Suprapubic skin (tissue), 4 donors: ENCODE measurements at places on chromosomes 12 and 14.

GRCh38 chr14:100159865-100160533 is 554 bp upstream of the DEGS2 start:
- DNase-seq = no peak

DNA sequence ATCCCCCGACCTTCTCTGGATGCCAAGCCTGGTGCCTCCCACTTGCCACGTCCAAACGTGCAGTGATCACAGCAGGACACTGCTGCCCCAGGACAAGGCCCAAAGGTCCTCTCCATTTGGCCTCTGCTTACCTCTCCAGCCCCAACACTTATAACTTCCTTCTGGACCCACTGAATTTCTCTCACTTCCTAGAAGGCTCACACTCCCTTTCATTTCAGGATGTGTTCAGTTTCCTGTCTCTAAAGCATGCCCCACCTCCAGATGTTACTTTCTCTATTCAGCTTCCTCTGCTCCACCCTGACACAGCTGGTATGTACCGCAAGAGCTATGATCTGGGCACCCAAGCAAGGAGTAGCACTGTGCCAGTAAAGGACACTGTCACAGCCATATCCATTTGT is 33.0 kb downstream of the CDKL1 start:
- no peak for DNase-seq

GRCh38 chr14:23052671-23053070 is 4.6 kb downstream of the CDH24 start:
- no peak for DNase-seq

- DNase-seq = no peak
Observed at GRCh38 chr14:57290751-57291150, 22.0 kb downstream of the AP5M1 start.

GRCh38 chr14:64625386-64626232 is 75.8 kb downstream of the PPP1R36 start:
- no peak for DNase-seq

GRCh38 chr12:30932881-30933280 is 6.3 kb downstream of the TSPAN11 start:
- no peak for DNase-seq

- no peak for DNase-seq
Observed at GRCh38 chr12:11228296-11228879, 41.1 kb downstream of the PRB3 start.

DNA sequence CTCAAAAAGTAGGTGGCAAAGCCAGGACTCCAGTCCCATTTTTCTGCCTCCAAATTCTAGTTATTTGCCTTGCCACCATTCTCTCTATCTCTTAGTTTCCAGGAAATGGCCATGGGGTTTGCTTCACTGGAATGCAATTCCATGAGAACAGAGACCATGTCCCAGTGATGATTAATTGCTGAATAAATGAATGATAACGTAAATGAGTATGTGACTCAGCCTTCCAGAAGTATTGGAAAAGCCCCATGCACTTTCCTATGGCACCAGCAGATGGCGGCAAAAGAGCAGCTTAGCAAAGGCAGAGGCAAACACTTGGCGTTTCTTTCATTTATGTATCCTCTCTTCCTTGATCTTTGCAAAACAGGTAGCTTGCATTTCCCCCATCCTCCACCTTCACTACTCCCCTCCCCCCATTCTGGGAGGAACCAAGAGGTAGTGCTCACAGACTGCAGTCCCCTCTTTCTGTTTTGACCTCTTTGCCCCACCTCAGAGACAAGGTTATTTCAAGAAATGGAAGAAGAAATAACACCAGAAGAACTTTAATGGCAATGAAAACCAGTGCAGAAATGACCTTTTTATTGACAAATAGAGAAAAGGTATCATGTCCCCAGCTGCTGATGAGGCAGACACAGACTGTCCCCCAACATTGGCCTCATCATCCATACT is 21.3 kb downstream of the TBX3 start:
- DNase-seq = no peak

GRCh38 chr12:45130881-45131281 is 80.0 kb upstream of the DBX2 start:
- no peak for DNase-seq

- no peak for DNase-seq
Observed at GRCh38 chr12:15979096-15980092, 68.3 kb downstream of the DERA start.

DNA sequence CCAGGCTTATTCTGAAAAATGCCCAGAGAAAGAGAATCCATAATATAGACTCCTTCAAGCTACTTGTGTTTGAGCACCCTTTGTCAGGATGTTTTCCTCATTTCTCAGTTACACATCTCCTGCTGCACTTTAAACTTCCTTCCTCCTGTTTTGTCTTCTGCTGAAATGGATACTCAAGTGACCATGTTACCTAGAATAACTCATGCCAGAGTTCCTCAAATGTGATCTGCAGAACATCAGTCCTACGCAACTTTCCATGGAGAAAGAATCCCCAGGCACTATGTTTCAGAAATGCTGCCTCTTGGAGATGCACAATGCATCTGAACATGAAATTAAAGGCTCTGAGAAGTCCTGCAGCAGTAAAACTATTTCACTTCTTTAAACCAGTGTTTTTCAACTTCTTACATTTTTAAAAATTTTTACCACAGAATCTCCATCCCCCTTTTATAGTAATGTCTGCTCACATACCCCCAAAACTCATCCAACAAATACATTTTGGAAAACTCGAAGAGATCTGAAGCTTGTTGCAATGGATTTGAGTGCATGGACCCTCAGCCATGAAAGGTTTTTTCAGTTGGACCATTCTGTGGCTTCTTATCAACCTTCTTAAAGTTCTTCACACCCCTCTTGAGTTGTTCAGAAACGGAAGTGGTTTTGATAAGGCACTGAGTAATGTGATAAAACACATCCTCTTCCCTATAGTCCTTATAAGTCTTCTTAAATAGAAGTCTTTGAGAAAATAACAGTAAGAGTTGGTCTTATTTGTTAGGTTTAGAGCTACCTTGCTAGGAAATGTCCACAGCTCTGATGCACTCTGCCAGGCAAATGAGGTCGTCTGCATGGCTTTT is 84.5 kb upstream of the KCNA1 start:
- DNase-seq = no peak

DNA sequence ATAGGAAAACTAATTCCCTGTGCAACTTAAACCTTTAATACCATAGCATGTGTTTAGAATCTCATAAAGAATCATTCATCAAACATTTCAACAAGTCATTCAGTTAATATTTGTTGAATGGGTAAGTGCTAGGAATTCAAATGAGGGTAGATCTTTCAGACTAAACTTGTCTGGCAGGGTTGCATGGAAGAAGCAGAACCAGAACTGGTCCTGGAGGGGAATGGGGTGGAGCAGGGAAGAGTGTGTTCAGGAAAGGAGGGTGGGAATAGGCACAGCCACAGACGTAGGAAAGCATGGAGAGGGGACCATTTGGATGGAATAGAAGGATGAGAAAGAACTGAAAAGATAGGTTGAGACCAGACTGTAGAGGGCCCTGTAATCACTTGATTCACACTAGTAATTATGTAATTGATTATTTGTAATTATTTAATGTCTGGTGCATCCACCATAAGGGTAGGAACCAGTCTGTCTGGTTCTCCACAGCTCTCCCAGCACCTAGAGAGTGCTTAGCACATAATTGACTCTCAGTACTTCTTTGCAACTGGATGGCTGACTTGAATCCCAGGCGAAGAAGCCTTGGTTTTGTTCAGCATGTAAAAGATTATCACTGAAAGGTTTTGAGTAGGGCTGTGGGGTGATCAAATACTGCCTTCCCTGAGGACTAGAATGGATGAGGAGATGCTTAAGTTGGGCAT is 3.0 kb upstream of the MAP3K9 start:
- DNase-seq = no peak

- DNase-seq = no peak
Observed at GRCh38 chr12:46530373-46531056, 157.9 kb upstream of the SLC38A2 start.

DNA sequence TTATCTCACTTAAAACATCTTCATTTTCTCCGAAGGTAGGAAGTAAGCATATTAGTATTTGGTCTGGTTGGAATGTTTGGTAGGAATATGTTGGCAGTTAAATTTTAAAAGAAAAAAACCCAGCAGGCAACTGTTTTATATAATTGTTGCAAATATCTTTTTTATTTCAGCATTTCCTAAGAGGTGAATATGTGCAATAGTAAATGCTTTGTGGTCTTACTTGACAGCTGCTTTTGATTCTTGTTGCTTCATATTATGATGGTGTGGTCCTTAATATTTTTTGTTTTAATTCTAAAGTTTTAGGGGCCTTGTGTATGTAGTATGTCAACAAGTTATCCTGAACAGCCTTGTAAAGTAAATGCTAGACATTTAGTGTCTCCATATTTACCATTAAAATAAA is 6.3 kb downstream of the TRAFD1 start:
- no peak for DNase-seq

DNA sequence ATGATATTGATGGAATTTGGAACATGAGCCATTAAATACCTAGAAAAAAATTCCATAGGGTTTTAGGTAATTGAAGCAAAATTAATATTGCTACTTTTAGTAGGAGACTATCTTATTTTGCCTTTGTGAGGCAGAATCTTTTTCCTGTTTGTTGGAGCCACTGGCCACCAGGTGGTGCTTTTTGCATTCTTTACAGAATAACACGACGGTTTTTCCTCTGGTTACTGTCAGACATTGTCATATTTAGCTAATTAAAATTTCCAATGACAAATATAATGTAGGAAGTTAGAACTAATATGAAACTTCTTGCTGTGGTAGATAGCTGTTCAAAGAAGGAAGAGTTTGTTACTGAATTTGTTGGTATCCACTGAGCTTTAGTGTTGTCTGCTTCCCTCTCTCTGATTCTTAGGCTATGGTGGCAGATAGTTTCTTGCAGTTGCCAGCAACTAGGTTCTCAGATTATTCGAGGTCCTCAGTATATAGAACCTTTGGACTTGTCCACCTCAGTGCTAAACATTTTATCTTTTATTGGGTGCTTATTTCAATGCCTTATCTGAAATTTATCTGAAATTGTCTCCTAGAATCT is 25.7 kb downstream of the RAB21 start:
- DNase-seq = no peak

DNA sequence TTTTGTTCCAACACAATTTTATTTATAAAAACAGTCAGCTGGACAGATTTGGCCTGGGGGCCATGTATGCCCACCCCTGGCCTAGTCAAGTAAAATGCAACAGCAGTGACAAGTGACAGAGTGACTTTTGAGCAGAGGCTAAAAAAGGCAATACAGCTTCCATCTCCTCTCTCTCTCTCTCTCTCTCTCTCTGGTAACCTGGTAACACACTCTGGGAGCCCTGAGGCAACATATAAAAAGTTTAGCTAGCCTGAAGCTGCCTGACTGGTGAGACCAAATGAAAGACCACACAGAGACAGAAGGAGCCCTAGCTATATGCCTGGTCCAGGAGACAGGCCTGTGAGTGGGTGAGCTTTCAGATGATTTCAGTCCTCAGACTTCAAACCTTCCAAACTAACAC is 105.4 kb downstream of the DENND5B start:
- DNase-seq = no peak

- no peak for DNase-seq
Observed at GRCh38 chr12:83945871-83946270, 966.7 kb downstream of the SLC6A15 start.

- DNase-seq = no peak
Observed at GRCh38 chr14:95870772-95871171, 5.9 kb upstream of the TUNAR start.

DNA sequence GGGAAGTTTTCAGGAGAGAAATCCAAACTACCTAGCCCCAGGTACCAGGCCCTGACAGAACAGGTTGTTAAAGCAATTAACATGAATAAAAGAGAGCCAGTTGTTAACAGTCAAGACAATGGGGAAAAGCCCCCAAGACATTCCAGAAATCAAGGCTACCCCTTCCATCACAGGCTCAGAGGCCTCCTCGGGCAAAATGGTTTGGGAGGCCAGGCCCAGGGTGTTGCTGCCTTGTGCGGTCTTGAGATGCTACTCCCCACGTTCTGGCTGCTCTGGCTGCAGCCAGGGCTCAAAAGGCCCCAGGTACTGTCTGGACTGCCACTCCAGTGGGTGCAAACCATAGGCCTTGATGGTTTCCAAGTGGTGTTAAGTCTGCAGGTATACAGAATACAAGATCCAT is 7.0 kb downstream of the CRY1 start:
- no peak for DNase-seq

DNA sequence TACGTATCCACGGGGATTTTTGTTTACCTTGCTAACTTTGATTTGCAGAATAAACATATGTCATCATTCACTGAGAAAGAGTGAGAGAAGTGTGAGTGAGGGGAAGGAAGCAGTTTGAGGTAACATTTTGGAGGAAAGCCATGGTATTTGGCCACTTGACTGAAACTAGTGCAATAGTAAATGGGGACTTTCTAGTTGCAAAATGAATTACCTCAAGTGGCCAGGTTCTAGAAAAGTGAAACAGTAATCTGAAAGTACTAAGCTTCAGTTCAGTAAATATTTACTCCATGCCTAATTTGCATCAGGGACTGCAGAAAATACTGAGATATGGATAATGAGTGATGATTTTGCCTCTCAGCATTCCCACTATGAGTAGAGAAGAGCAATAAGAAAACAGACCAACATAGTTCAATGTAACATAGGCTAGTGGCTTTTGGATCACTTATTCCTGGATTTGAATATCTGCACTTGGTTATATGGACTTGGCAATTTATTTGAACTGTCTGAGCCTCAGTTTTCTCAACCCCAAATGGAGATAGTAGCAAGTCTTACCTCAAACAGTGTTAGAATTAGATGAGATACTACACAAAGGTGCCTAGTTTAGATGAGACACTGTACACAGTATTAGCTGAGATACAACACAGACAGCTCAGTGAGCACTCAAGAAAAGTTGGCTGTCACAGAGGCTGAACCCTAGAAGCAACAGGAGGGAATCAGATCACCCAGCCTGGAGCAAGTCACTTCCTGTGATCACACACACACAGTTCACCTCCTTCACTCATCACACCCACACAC is 439.1 kb downstream of the NPAS3 start:
- no peak for DNase-seq

- DNase-seq = no peak
Observed at GRCh38 chr12:77315407-77315806, 250.0 kb upstream of the E2F7 start.

- no peak for DNase-seq
Observed at GRCh38 chr12:132560364-132560613, 50.1 kb downstream of the LRCOL1 start.

- peak; percentile 1 for DNase-seq
Observed at GRCh38 chr12:116677202-116677661, 60.6 kb downstream of the SPRING1 start.

DNA sequence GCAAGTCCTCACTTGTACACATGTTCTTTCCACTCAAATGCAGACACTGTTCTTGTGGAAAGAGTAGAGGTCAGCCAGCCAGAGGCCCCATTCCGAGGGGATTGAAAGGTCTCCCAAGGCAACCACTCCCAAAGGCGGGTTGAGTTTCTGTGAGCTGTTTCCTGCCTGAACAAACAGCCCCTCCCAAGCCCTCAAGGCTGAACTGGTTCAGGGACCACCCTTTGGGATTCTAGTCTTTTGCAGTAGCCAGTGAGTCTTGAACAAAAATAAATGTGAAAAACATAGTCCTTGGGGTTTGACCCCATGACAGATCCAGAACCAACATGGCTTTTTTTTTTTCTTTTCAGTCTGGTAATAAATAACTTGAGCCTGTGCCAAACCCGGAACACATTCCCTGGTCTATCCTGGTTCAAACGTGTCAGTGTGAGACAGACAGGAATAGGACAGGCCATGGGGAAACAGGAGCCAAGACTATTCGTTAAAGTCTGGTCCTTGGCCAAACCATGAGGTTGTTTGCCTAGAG is 17.6 kb upstream of the STK38L start:
- DNase-seq = no peak
